Fibroblast of villous mesenchyme (primary cell): ENCODE measurements at places on chromosomes 13 and 19. TPM values are rescaled to one million over a fixed set of nuclear protein-coding genes. Genes with fewer than 3 reads are reported as not detected.

Gene ATP7B
- 1.6 and 5.6 TPM in 2 replicates for total RNA-seq

Gene LILRA1
- not detected in 2 replicates for total RNA-seq

Gene SLAIN1
- total RNA-seq = not detected in 2 replicates

Gene CLIP3
- 16.4 and 17.3 TPM in 2 replicates for total RNA-seq

Gene SPC24
- 39.7 and 44.5 TPM in 2 replicates for total RNA-seq

Gene TMEM205
- total RNA-seq = 96.7 and 121 TPM in 2 replicates

Gene OR10H1
- total RNA-seq = not detected in 2 replicates
